GM23248 (cell line): ENCODE measurements at places on chromosomes 2 and 18. TPM values are rescaled to one million over a fixed set of nuclear protein-coding genes. Genes with fewer than 3 reads are reported as not detected.

Gene NEU2
- not detected in 2 replicates for polyA plus RNA-seq

Gene PLA2R1
- 8.9 and 9.4 TPM in 2 replicates for polyA plus RNA-seq

Gene FABP1
- not detected in 2 replicates for polyA plus RNA-seq

Gene DSG1
- not detected in 2 replicates for polyA plus RNA-seq

Gene TSPYL6
- polyA plus RNA-seq: not detected in 2 replicates

Gene TMEM182
- polyA plus RNA-seq: 2.2 and 2.3 TPM in 2 replicates

Gene HNMT
- polyA plus RNA-seq: 5.8 and 6.8 TPM in 2 replicates

Gene TTC31
- 14.2 and 20.4 TPM in 2 replicates for polyA plus RNA-seq

Gene C2orf78
- not detected in 2 replicates for polyA plus RNA-seq

Gene DPYSL5
- not detected in 2 replicates for polyA plus RNA-seq

Gene MEIS1
- polyA plus RNA-seq: 44.3 and 44.4 TPM in 2 replicates
